ENCODE measurements at places on chromosomes 2 and 18.

DNA sequence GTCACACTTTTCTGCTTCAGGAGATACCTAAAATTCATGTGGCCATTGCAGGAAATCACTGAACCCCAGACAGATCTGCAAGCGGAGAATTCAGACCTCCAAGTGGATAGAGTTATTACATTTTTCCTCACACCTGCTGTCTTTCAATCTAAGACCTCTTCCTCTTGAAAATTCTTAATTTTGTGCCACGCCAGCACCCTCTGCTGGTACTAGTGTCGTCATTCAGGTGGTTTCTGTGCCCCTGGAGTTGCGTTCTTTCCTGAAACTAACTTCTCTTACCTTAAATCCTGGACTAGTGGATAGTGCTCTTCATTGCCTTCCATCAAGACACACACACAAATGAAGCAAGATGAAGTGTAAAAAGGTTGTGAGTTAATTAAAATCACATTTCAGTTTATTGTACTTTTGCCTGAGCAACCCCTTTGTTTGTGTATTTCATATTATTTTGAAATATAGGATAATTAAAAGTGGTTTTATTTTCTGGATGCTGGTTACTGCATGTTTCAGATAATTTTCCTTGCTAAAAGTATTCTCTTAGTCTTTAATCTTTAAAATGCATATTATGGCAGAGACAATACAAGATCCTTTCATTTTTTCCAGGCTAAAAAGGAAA lies 1.6 kb upstream of the DNER start:
- no peak overlapping the region for H3K27ac ChIP-seq
- peak; percentile 64 for DNase-seq
- peaks cover 17% of the 10 kb centered on the region for H3K4me1 ChIP-seq
- H3K36me3 ChIP-seq, result no peaks in the 10 kb centered on the region

- no peak overlapping the region for H3K27ac ChIP-seq
- H3K4me3 ChIP-seq, result no peak overlapping the region
- H3K27me3 ChIP-seq, result no peaks in the 10 kb centered on the region
- H3K4me1 ChIP-seq, result peaks cover 31% of the 10 kb centered on the region
These were observed 606 bp downstream of the GAL3ST2 start for GRCh38 chr2:241777170-241777685.

GRCh38 chr2:194696690-194697089 lies 960.3 kb upstream of the SLC39A10 start:
- no peaks in the 10 kb centered on the region for H3K4me1 ChIP-seq
- H3K27ac ChIP-seq, result no peak overlapping the region
- no peaks in the 10 kb centered on the region for H3K36me3 ChIP-seq
- no peaks in the 10 kb centered on the region for H3K27me3 ChIP-seq

- no peak overlapping the region for H3K4me3 ChIP-seq
- no peak for DNase-seq
These were observed 23.6 kb upstream of the SOS1 start for GRCh38 chr2:39144416-39144815.

DNA sequence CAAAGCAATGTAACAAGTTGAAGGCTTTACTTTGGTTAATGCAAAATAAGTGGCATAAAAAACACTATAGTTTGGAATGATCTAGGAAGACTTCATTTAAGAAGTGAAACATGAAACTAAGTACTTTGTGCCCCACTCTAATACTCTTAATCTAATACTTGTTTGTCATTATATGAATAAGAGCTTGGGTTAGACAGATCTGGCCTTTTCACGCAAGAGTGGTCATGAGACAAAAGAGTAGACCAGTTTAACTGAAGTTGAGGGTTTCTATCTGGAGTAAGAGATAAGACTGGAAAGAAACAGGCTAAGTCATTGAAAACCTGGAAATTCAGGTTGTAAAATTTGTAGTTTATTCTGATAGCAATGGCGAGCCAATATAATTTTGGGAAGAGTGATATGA lies 2.8 kb downstream of the SLC30A6 start:
- no peak for DNase-seq
- H3K4me1 ChIP-seq, result 0 out of 2 replicates have a peak, but pooled peaks cover 4% of the 10 kb centered on the region
- H3K27me3 ChIP-seq, result no peaks in the 10 kb centered on the region
- H3K36me3 ChIP-seq, result peaks cover 7% of the 10 kb centered on the region
- H3K27ac ChIP-seq, result no peak overlapping the region

DNA sequence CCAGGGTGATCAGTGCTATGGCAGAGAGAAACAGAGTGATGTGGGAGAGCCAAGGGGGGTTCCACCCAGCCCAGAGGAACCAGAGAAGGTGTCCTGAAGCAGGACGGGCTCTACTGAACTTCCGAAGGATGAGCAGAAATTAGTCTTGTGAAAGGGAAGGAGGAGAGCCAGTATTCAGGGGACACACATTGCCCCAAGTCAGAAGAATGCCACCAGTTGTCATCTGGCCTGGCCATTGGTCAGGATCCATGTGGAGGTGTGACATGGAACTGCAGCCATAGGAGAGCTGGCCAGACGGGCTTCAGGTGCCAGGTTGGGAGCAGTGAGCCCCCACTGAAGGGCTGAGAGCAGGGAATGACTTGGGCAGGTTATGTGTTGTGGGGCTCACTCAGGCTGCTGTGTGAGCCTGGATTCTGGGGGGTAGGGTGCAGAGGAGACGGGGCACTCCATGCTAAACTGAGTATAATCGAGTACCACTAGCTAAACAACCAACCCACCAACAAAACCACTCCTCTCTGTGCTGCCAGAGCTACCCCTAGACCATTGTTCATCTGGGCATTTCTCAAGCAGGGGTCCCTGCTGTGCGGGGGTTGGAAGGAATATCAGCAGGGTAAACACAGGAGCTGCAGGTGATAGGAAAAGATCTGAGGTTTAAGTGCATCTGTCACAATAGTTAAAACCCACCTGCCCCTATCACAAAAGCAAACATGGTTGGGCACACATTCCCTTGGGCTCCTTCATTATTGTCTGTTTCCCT lies 25.3 kb downstream of the MARCO start:
- no peak overlapping the region for H3K4me3 ChIP-seq
- no peak overlapping the region for H3K27ac ChIP-seq
- no peaks in the 10 kb centered on the region for H3K36me3 ChIP-seq
- H3K4me1 ChIP-seq, result peaks cover 28% of the 10 kb centered on the region
- DNase-seq, result no peak

DNA sequence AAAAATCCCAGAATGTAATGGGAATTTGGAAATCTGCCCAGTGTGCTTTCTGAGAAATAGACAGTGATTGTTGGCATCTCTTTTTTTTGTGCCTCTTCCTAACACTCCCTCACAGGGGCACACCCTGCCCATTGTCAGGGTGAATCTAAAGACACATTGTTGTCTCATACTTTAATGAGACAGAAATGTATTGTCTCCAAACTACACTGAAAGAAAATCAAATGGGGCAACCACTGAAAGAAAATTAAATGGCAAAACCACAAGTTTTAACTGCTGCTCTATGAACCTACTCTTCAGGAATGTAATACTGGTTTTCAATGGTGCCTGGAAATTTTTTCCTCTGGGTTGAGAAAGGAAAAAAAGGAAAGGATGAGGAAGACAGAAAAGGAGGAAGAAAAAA lies 43.2 kb upstream of the GLS start:
- H3K4me1 ChIP-seq, result peaks cover 65% of the 10 kb centered on the region
- H3K4me3 ChIP-seq, result no peak overlapping the region
- peak overlapping the region; percentile 28 for H3K27ac ChIP-seq
- no peaks in the 10 kb centered on the region for H3K27me3 ChIP-seq

DNA sequence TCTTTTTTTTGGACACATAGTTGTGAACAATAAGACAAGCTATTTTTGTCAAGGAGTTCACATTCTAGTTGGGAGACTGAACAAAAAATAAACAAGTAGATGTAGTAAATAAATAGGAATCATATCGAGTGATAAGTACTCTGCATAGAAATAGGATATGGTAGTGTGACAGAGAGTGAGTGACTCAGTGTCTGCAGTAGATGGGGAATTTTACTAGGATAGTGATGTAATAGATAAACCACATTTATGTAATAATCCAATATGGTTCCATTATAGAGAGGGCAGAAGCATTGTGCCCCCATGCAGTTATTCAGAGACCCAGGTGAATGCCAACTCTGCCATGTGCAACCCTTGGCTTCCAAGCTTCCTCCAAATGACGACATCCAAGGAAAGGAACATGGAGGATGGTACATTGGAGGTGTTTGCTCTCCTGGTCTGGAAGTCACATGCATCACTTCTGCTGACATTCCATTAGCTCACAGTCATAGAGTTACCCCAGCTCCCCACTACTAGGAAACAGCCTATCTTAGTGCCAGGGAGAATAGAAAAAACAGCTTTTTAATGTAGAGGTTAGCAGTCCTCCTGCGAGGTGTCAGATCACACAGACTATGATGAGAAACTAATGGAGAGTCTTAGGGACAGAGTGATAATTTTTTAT lies 595.4 kb downstream of the NYAP2 start:
- no peak overlapping the region for H3K4me3 ChIP-seq
- no peaks in the 10 kb centered on the region for H3K27me3 ChIP-seq
- DNase-seq, result no peak
- peak overlapping the region; percentile 8 for H3K27ac ChIP-seq

- H3K36me3 ChIP-seq, result no peaks in the 10 kb centered on the region
- H3K4me3 ChIP-seq, result no peak overlapping the region
- H3K4me1 ChIP-seq, result 0 out of 2 replicates have a peak, but pooled peaks cover 2% of the 10 kb centered on the region
- H3K27ac ChIP-seq, result no peak overlapping the region
These were observed 30.6 kb downstream of the MAPRE2 start for GRCh38 chr18:35071819-35072247.

DNA sequence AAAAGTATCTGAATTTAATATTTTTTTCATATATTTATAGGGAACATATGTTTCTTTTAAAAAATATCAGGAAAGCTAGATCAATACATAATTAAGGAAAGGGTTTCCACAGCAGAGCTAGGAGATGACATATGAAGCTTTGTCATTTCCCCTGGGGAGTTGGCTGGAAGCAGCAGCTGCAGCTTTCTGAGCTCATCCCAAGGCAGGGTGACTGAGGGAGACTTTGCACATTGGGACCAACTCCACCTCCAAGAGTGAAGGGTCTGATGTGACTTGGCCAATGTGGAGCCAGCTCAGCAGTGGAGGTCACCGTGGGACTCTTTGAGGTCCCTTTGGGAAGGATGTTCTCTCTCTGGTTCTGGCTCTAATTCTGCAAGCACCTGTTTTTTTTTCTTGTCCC lies 315.1 kb downstream of the RDH14 start:
- H3K4me1 ChIP-seq, result no peaks in the 10 kb centered on the region
- no peak overlapping the region for H3K27ac ChIP-seq
- H3K36me3 ChIP-seq, result no peaks in the 10 kb centered on the region
- no peak overlapping the region for H3K4me3 ChIP-seq
- no peaks in the 10 kb centered on the region for H3K27me3 ChIP-seq

DNA sequence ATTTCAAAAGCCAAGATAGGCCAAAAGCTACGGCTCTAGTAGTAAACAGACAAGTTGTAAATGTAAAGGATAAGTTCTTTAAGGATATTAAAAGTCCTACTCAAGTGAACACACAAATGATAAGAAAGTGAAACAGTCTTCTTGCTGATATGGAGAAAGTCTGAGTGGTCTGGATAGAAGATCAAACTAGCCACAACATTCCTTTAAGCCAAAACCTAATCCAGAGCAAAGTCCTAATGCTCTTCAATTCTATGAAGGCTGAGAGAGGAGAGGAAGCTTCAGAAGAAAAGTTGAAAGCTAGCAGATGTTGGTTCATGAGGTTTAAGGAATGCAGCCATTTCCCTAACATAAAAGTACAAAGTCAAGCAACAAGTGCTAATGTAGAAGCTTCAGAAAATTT lies 111.7 kb upstream of the ZEB2 start:
- no peaks in the 10 kb centered on the region for H3K4me1 ChIP-seq
- no peak overlapping the region for H3K27ac ChIP-seq
- no peaks in the 10 kb centered on the region for H3K27me3 ChIP-seq
- no peak overlapping the region for H3K4me3 ChIP-seq

DNA sequence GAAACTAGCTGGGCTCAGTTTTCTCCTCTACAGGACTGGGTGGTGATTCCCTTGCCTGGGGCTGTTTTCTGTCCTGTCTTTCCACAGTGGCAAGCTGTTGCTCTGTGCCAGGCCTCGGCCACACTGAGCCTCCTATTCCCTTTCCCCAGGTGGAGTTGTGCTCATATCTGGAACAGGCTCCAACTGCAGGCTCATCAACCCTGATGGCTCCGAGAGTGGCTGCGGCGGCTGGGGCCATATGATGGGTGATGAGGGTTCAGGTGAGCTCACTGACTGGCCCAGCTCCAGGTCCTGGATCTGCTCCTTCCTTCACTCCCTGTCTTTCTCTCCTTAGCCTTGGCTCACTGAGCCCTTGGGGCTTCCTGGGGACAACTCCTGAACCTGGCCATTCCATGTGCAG lies 4.0 kb downstream of the NAGK start:
- no peak overlapping the region for H3K4me3 ChIP-seq
- no peak for DNase-seq
- H3K36me3 ChIP-seq, result 0 out of 2 replicates have a peak, but pooled peaks cover 3% of the 10 kb centered on the region
- H3K27me3 ChIP-seq, result no peaks in the 10 kb centered on the region
- peaks cover 20% of the 10 kb centered on the region for H3K4me1 ChIP-seq

GRCh38 chr2:65355186-65355831 lies 77.1 kb downstream of the SPRED2 start:
- no peak for DNase-seq
- peaks cover 54% of the 10 kb centered on the region for H3K4me1 ChIP-seq
- no peak overlapping the region for H3K27ac ChIP-seq
- H3K27me3 ChIP-seq, result no peaks in the 10 kb centered on the region
- no peaks in the 10 kb centered on the region for H3K36me3 ChIP-seq
- H3K4me3 ChIP-seq, result no peak overlapping the region

GRCh38 chr18:33934258-33934657 lies 290.5 kb downstream of the NOL4 start:
- DNase-seq, result no peak
- H3K4me1 ChIP-seq, result no peaks in the 10 kb centered on the region
- no peaks in the 10 kb centered on the region for H3K27me3 ChIP-seq

- no peak overlapping the region for H3K27ac ChIP-seq
- DNase-seq, result no peak
- H3K4me3 ChIP-seq, result no peak overlapping the region
- H3K4me1 ChIP-seq, result no peaks in the 10 kb centered on the region
These were observed 260.6 kb upstream of the LINC00305 start for GRCh38 chr18:64409511-64409910.

DNA sequence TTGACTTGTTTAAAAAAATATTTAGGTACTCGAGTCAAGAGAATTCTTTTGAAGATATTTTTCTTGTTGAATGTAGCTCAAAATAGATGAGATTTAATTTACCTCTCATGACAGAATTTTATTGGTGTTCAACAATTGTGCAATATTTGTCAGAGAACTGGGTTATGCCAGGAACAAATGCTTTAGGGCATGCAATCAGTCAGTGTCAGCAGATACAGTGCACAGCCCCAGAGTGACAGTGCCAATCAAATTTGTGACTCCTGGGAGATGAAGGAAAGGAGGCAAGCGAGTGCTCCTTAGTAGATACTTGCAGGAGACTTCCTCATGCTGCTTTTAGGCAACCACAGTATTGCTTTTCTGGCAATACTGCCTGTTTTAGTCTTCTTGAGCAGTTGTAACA lies 81.2 kb upstream of the DSEL start:
- H3K27me3 ChIP-seq, result no peaks in the 10 kb centered on the region
- no peaks in the 10 kb centered on the region for H3K36me3 ChIP-seq
- H3K4me3 ChIP-seq, result no peak overlapping the region
- DNase-seq, result no peak
- H3K4me1 ChIP-seq, result no peaks in the 10 kb centered on the region

- no peak for DNase-seq
- no peaks in the 10 kb centered on the region for H3K4me1 ChIP-seq
- H3K27me3 ChIP-seq, result no peaks in the 10 kb centered on the region
- no peak overlapping the region for H3K27ac ChIP-seq
These were observed 22.3 kb upstream of the DYNC2LI1 start for GRCh38 chr2:43751476-43751990.

- peaks cover 12% of the 10 kb centered on the region for H3K4me1 ChIP-seq
- peak overlapping the region; percentile 45 for H3K27ac ChIP-seq
- peak overlapping the region; percentile 25 for H3K4me3 ChIP-seq
These were observed 208.2 kb downstream of the SPP2 start for GRCh38 chr2:234258562-234259141.

GRCh38 chr18:79664525-79665125 lies 15.0 kb upstream of the CTDP1 start:
- no peak overlapping the region for H3K4me3 ChIP-seq
- no peaks in the 10 kb centered on the region for H3K4me1 ChIP-seq
- no peak for DNase-seq
- no peak overlapping the region for H3K27ac ChIP-seq
